Ascending aorta (tissue), 2 donors: ENCODE measurements at places on chromosomes 2 and 18.

DNA sequence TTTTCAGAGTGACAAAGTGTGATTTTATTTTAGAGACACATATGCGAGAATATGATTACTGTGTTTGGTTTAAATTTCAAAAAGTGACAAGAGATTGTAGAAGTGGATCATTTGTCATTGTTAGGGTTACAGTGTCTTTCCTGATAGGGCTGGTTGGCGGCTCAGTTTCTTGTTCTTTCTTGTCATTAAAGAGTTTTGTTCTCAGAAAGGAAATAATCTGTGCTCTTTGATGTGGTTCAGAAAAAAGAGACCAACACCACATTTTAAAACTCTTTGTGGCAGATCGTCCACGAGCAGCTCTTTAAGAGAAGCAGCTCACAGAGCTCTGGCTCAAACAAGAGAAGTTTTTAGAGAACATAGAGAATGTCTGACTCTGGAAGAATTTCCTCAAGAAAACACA lies 45.6 kb upstream of the ZNF532 start:
- DNase-seq: no peak

- no peak for DNase-seq
Observed at GRCh38 chr2:153551698-153552097, 73.1 kb upstream of the RPRM start.

- no peak for DNase-seq
Observed at GRCh38 chr2:231132129-231132528, 7.3 kb upstream of the HTR2B start.

- no peak for DNase-seq
Observed at GRCh38 chr18:51030537-51031258, 685 bp downstream of the SMAD4 start.

DNA sequence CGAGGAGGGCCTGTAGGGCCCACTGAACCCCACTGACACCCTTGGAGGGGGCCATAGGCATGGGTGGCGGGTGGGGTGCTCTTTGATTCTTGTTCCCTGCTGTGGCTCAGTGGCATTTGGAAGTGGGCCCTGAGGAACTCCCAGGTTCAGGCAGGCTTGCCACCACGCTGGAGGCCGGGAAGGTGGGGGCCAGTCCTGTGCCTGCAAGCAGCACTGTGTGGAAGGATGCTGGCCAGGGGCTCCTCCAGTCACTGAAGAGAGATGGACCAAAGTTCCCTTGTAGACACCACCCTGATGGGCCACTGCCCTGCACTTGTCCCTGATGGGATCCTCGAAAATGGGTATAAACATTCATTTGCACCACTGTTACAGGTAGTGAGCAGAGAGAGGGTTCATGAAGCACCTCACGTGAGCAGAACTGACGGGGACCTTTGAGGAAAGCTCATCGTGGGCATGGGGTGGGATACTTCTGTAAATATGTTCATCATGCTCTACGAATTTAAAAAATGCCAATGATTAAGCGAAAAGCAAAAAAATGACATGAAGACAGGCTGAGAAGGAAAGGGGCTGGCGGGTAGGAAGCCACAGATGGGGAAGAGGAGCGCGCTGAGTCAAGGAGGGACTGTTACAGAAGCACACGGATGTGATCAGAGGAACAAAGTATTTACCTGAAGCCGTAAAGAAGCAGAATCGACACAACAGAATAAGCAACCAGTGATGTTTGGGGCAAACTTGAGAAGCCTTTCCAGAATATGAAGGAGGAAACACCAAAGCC lies 45.2 kb upstream of the ASB1 start:
- no peak for DNase-seq

DNA sequence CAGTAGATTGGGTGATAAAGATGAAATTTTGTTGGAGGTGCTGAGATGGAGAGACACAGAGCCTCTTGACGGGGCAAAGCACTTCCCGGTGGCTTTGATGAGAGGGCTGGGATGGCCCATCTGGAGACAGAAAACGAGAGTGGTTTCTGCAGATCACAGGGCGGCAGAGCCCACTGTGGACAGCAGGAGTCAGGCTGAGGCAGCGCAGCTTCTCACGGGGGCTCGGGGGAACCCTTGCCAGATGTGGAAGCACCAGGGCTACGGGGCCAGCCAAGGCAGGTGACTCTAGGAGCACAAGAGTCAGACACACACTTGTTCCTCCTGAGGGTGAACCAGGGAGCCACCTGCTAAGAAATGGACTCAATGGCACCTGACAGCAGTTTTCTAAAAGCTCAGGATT lies 78.5 kb downstream of the TPO start:
- DNase-seq: no peak

- no peak for DNase-seq
Observed at GRCh38 chr2:172938713-172939375, 136.8 kb upstream of the MAP3K20 start.

GRCh38 chr18:62446511-62446910 lies 76.3 kb upstream of the ZCCHC2 start:
- DNase-seq: no peak

DNA sequence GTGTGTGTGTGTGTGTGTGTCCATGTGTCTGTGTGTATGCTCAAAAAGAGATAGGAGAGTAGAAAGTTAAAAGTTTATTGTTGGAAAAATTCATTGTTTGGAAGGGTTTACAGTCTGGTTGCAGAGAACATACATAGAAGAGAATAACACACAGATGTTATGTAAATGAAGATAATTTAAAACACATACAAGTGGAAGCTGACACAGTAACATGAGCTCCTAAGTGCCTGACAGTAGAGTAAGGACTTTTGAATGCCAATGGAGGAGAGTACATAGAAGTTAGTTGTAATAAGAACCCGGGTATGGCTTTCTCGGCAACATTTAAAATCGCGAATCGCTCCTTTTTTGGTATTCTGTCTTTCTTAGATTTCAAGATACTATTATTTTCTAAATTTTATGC lies 137.0 kb upstream of the FANCL start:
- no peak for DNase-seq

- no peak for DNase-seq
Observed at GRCh38 chr2:152497481-152498052, 162.6 kb downstream of the FMNL2 start.

GRCh38 chr2:100981011-100981410 lies 21.1 kb upstream of the RPL31 start:
- DNase-seq: no peak

DNA sequence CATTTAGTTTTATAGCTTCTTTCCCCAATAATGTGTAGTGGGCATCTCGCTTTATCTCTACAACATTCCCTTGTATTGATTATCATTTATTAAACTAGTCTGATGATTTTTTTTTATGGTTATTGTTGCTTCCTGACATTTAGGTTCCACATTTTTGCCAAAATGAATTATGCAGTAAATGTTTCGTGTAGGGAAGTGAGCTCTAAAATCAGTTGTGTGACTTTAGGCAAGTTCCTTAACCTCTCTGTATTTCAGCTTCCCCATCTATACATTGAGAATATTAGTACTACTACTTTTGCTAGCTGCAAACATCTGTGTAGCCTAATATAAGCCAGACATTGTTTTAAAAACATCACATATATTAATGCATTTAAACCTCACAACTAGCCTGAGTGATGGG lies 22.9 kb downstream of the SOCS6 start:
- DNase-seq: no peak

DNA sequence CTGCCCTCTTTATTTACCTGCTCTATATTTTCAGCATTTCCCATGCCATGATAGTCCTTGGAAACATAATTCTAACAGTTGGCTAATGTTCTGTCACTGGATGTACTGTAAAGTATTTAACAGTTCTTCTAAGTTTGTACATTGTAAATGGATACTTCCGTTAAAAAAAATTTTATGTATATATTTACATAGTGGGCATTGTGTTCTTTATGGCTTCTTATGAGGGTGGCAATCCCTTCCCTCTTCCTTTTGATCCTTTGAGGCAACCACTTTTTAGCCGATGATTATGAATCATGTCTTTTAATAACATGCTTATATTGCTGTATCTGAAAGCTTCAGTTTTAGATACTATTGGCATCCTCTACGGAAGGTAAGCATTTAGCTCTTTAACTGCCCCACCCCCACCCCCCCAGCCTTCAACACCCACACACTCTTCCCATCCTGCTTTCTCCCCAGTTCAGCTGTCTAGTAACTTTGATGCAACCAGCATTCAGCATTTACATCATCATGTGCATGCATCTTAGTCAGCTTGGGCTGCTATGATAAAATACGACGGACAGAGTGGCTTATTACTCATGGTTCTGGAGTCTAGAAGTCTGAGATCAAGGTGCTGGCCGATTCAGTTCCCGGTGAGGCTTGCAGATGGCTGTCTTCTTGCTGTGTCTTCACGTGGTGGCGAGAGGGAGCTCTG lies 21.0 kb upstream of the EDAR start:
- DNase-seq: no peak

- no peak for DNase-seq
Observed at GRCh38 chr2:165450156-165450555, 19.3 kb upstream of the CSRNP3 start.

- DNase-seq: no peak
Observed at GRCh38 chr2:239288951-239289511, 111.8 kb downstream of the HDAC4 start.

- no peak for DNase-seq
Observed at GRCh38 chr18:24914171-24914525, 437.8 kb downstream of the ZNF521 start.

DNA sequence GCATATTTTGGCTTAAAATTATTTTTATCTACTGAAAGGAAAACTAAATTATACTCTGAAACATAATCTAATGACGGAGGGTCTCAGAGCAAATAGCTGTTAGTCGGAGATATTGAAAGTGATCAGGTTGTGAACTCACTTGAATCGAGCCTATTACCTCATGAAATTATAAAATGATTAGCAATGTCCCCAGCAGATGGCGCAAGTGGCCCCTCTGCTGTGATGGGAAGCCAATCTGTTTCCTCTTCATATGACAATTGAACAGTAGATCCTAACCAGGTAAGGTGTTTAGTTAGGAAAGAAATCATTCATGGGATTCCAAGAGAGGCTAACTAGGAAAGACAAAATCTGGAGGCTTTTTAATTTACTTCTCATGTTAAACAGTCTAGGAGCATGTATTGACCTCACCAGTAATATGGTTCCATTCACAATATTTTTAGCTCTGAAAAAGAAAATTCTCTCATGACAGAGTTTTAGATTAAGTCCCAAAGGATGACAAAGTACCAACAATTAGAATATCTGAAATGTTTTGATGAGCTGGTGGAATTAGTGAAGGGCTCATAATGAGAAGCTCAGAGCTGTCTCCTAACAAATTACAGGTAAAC lies 29.9 kb upstream of the MPPE1 start:
- DNase-seq: peak; percentile 88

DNA sequence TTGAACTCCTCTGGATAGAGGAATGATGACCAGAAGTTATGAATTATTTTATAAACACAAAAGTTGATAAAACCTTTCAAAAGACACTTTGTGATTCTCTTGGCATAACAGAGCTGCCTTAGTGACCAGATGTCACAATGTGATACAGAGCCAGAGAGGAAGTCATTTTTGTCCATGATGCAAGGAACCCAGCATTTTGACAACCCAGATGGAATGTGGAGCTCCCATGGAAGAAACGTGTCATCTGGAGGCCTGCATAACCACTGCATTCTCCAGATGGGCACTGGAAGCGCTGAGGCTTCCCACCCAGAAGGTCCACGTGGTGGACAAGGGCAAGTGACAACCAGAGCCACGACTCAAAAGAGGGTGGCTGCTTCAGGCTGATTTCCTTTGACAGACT lies 30.1 kb downstream of the HRH4 start:
- no peak for DNase-seq
